ENCODE measurements at places on chromosomes 2 and 18.

GRCh38 chr2:143558665-143559064 is 429.4 kb downstream of the ARHGAP15 start:
- DNase-seq = no peak

DNA sequence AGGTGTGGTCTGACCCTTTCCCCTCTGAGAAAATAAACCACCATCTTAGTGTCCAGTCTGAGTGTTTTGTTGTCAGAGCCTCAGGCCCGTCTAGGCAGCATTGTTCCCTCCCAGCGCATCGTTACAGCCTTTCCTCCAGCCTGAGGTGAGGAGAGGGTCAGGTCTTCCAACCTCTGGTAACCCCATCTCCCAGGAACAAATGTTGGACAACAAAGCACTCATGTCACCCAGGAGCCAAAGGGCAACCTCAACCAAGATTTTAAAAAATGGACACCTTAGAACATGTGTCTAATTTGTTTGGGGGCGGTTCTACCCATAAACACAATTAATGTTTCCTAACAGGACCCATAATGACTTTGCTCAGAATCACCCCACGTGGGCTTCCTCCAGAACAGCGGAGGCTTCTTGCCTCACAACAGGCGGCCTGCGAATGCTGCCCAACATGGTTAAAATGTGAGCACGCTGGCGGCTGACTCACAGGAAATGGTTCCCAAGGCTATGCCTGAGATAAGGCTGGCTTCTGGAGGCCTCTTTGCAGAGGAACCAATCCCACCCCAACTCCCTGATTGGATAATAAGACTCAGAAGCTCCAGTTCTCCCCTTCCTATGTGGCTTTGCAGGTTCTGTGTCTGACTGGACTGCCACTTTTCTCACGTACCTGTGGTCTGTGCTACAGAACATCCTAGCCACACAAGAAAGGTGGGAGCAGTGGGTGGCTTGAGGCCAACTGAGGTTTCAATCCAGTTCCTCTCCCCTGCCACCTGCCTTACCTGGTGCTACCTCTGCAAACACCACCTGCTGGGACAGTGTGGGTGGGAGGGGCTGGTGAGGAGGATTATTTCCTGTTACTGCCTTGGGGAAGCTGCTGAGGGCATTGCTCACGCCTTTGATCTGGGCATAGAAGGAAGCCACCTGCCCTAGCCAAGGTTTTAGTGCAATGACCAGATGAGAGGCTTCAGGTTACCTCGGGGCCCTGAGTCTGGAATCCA is 108.8 kb downstream of the B3GNT2 start:
- peak; percentile 18 for DNase-seq

- DNase-seq = no peak
Measured at GRCh38 chr2:52383541-52383940, 1351.6 kb upstream of the NRXN1 start.

- DNase-seq = peak; percentile 48
Measured at GRCh38 chr2:7430869-7431641, 513.8 kb downstream of the RNF144A start.

DNA sequence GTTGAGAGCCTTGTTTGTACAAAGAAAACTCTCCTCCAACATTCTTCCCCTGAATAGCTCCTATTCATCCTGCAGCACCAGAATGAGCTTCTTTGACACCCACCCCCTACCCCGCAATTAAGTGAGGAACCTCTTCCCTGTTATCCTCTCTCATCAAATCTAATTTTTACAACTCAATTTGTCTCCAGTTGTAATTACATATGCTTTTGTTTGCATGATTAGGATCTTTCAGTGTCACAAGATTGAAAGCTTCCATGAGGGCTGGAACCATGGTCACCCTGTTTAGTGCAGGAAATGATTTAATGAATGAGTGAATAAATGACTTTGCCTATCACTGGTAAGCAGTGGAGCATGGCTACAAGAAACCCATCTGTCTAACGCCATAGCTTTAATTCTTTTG is 334.6 kb upstream of the KLHL29 start:
- DNase-seq = no peak

GRCh38 chr2:177318613-177319012 is 54.1 kb upstream of the NFE2L2 start:
- no peak for DNase-seq

- no peak for DNase-seq
Measured at GRCh38 chr2:182824056-182824766, 42.2 kb downstream of the FRZB start.

DNA sequence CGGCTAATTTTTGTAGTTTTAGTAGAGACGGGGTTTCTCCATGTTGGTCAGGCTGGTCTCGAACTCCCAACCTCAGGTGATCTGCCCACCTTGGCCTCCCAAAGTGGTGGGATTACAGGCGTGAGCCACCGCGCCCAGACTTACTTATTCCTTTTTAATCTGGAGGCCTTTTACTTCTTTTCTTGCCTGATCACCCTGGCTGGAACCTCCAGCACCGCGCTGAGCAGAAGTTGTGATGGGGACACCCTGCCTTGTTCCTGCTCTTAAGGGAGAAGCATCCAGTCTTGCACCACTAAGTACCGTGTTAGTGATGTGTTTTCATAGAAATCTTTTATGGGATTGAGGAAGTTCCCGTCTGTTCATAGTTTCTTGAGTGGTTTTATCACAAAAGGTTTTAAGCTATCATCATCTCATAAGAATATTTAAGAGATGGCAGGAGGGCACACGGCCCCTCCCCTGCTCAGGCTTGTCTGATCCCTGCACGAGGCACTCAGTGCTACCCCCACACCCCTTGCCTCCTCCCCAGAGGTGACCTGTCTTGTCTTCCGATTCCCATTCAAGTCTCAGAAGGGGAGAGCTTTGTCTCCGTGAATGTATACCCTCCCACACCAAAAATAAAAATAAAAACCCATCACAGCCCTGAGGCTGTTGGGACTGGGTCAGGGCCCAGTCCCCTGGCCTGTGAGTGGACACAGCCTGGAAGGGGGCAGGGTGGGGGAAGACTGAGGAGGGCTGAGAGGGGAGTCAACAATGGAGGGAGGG is 65.3 kb upstream of the SMAD7 start:
- no peak for DNase-seq

GRCh38 chr18:63858456-63858855 is 29.0 kb upstream of the SERPINB2 start:
- no peak for DNase-seq

- no peak for DNase-seq
Measured at GRCh38 chr18:35775887-35776286, 194.3 kb downstream of the GALNT1 start.

DNA sequence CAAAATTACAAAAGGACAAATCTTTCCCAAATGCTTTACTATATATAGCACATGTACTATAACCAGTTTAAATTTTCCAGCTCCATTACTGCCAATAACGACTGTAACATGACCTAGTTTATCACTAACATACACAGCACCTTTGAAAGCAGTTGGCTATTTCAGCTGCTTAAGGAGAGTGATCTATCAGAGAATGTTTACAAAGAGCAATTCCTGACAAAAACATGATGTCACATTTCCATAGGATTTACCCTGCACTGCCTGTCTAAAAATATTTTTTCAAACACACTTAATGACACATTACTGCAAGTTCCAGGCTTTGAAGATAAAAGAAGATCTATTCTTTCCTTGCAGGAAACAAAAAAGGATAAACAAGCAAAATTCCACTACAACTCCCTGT is 40.6 kb downstream of the ZNF516 start:
- no peak for DNase-seq

Data from stimulated activated CD4-positive, alpha-beta T cell treated with anti-CD3 and anti-CD28 coated beads, Interleukin-4, amount 100 ng/mL, for 1 hour (primary cell).